ENCODE measurements at places on chromosomes 7 and 10. TPM values are rescaled to one million over a fixed set of nuclear protein-coding genes. Genes with fewer than 3 reads are reported as not detected.
A peak's percentile ranks its signal among the peaks of the same experiment; 100 is the strongest.

DNA sequence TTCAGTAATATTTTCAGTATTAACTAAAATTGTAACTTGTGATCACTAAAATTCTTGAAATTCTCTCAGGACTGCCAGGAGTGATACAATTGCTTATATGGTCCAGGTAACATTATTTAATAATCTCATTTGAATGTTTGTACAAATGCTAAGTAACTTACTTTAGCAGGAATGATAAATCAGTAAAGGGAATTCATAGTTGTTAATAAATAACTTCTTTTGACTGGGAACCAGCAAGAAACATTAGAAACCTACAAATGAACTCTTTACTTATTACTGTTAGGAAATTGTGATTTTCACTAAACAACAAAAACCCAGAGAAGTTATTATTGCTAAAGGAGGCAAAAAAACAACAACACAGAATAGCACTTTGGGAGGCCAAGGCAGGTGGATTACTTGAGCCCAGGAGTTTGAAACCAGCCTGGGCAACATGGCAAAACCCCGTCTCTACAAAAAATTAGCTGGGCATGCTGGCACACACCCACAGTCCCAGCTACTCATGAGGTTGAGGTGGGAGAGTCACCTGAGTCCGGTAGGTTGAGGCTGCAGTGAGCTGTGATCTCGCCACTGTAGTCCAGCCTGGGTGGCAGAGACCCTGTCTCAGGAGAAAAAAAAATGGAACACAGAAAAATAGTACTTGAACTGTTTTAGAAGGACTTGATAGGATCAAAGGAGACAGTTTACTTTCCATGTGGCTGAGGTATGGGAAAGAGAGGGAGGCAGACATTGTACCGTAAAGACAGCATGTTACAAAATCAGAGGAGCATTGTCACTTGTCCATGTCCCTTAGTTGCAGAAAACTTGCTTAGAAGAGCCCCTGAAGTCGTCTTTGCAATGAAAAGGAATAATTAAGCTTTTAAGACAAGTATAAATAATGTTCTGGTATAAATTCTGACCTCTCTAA, 53.1 kb downstream of the SHOC2 start:
- DNase-seq: no peak

- DNase-seq: no peak
Observed at GRCh38 chr10:43234471-43235041, 32.3 kb downstream of the RASGEF1A start.

The TRIL gene
- not detected for total RNA-seq

- no peak for DNase-seq
Observed at GRCh38 chr10:22846294-22846693, 81.6 kb upstream of the ARMC3 start.

DNA sequence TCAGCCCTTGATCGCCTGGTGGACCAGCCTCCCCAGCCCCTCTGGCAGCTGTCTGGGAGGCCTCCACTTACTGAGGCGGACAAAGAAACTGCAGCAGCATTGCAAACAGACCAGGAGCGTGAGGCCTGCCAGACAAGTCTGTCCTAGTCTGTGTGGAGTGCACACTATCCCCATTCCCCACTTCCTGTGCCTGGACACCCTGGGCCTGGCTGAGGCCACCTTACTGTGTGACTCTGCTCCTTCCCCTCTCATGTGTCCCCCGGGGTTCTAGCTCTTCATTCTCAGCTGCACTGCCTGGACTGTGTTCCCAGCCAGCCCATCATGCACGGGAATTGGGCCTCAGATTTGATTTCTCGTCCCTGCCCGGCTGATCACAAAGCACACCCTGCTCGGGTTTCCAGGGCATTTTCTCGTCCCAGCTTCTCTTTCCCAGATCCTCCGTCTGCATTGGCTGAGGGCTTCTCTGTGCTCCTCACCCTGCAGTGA, 16.7 kb upstream of the C10orf90 start:
- no peak for DNase-seq

GRCh38 chr10:43294241-43294658, 27.4 kb upstream of the RASGEF1A start:
- no peak for DNase-seq

GRCh38 chr10:79102498-79102874, 33.7 kb downstream of the ZMIZ1 start:
- DNase-seq: peak; percentile 38

The TMEM213 gene
- total RNA-seq: not detected

- DNase-seq: peak; percentile 73
Observed at GRCh38 chr7:76262683-76263402, 39.6 kb upstream of the HSPB1 start.

GRCh38 chr10:59234816-59235429, 58.5 kb downstream of the PHYHIPL start:
- DNase-seq: peak; percentile 39

DNA sequence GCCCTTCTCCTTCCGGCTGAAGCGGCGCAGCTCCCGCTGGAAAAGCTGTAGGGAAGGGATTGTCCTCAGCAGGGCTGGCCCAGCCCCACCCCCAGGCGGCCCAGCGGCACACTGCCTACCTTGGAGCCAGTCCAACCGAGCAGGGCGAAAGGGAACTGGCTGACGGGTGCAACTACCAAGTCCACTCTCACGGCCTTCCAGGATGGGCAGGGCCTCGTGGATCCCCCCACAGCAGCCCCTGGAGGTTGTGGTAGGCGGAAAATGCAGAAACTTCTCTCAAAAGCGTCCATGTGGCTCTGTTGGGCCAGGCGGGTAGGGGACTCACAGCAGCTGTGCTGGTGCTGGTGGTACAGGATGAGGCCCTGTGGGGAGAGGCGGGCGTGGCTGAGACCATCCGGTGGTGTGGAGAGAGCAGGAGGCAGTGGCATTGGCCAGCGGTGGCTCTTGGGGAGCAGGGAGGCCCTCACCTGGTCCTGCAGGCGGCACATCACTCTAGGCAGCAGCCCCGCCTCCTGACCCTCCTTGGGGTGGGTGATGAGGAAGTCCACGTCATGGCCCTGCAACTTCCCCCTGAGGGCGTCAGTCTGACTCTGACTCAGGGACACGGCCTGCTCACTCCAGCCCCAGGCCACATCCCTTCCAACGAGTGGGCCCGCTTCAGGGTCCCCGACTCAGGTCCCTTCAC, 8.4 kb upstream of the PGAM2 start:
- peak; percentile 87 for DNase-seq

DNA sequence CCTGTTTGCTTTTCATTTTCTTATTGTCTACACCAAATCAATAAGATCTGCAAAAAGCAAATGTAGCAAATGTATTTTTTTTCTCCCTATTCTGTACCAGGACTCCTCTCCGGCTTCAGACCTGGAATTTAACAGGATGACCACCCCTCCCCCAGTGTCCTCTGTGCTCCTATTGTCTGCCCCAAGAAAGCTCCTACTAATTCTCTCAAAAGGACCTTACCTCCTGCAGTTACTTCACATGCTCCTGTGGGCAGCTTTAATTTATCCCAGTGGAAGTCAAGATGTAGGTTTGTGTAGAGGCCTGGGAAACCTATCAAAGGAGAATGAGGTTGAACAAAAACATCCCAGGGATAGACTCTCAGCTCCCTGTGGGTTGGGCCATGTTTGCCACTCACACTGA, 31.3 kb downstream of the PLXNA4 start:
- DNase-seq: no peak

The SH2D4B gene
- not detected for total RNA-seq

DNA sequence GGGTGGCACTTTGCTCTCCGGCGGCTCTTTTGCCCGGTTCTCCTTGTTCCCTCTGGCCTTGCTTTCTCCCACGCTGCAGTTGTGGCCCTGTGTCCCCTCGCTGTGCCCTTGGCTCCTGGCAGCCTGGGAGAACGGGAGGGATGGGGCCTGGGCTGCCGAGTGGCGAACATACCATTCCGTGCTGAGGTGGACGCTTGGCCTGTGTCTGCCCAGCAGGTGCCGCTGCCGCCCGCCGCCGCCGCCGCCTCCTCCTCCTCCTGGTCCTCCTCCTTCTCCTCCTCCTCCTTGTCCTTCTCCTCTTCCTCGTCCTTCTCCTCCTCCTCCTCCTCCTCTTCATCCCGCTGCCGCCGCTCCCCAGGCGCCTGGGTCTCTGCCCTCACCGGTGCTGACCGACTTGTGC, 36.0 kb downstream of the AGAP3 start:
- no peak for DNase-seq

- no peak for DNase-seq
Observed at GRCh38 chr7:67341153-67341768, 344.6 kb downstream of the TYW1 start.
